Kidney (tissue), 22 donors: ENCODE measurements at places on chromosomes 5 and 9.

- DNase-seq: no peak
Measured at GRCh38 chr5:18744441-18744840, 1110.2 kb downstream of the TAF11L14 start.

GRCh38 chr5:78810098-78810920, 161.7 kb upstream of the LHFPL2 start:
- no peak for DNase-seq

DNA sequence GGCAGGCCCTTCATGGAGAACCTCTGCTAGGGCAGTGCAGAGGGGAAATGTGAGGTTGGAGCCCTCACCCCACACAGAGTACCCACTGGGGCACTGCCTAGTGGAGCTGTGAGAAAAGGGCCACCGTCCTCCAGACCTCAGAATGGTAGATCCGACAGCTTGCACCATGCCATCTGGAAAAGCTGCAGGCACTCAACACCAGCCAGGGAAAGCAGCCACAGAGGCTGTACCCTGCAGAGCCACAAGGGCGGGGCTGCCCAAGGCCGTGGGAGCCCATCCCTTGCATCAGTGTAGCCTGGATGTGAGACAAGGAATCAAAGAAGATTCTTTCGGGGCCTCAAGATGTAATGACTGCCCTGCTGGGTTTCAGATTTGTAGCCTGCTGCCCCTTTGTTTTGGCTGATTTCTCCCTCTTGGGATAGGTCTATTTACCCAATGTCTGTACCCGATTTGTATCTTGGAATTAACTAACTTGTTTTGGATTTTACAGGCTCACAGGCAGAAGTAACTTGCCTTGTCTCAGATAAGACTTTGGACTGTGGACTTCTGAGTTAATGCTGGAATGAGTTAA, 16.6 kb upstream of the ZDHHC11 start:
- no peak for DNase-seq

- no peak for DNase-seq
Measured at GRCh38 chr9:127081250-127082185, 40.9 kb downstream of the ANGPTL2 start.

DNA sequence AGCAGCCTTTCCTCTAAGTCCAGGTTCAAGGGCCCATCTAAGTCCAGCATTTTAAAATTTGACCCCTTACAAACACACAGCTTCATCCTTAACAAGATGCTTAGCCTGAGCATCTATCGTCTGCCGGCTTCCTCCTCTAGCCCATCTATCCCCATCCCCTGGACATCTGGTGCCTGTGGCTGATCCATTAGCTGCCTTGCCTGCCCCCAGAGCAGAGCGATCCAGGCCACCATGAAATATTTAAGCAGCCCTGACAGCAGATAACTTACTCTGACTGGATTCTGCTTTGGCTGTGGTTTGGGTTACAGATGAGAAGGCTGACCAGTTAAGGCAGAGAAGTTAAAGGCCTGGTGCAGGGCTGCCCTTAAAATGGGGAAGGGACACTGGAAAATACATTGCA, 30.9 kb upstream of the CPEB4 start:
- no peak for DNase-seq

- peak; percentile 80 for DNase-seq
Measured at GRCh38 chr9:133956520-133957076, 35.5 kb downstream of the VAV2 start.

GRCh38 chr5:150401376-150402228, 11.1 kb downstream of the CD74 start:
- no peak for DNase-seq

DNA sequence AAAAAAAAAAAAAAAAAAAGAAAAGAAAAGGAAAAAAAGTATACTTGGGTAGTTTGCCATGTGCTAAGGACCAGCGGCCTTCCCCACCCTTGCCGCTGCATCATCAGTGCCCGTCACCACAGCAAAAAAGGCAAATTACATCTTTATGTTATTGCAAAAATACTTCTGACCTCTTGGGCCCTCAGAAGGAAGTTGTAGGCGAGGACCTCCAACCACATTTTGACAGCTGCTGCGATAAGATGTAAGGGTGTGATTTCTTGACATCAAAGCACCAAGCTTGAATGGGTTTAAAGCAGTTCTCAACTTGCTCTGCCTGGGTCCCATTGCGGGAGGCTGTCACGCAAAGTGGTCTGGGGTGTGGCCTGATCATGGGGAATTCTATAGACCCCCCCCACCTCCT, 39.2 kb downstream of the DMRT1 start:
- no peak for DNase-seq
